COR-L47 (cell line): ENCODE measurements at places on chromosomes 7 and 10.

GRCh38 chr7:45031829-45032228 lies 31.8 kb downstream of the CCM2 start:
- peak; percentile 56 for DNase-seq

DNA sequence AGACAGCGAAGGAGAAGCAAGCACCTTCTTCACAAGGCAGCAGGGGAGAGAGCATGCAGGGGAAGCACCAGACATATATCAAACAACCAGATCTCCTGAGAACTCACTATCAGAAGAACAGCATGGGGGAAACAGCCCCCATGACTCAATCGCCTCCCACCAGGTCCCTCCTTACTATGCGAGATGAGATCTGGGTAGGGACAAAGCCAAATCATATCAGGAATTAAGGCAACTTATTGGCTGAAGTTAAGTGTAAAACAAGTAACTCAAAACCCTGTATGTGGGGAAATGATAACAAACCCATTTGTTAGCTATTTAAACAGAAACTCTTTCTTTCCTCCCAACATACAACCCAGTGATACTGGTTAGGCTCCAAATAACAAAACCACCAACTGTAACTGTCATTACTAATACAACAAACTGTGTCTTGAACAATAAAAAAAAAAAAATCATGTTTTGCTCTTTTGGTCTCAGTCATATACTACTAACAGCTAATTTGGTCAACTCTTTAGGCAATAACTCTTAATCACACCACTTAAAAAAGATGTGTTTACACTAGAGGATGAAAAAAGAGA lies 57.8 kb downstream of the MINDY3 start:
- DNase-seq: no peak

DNA sequence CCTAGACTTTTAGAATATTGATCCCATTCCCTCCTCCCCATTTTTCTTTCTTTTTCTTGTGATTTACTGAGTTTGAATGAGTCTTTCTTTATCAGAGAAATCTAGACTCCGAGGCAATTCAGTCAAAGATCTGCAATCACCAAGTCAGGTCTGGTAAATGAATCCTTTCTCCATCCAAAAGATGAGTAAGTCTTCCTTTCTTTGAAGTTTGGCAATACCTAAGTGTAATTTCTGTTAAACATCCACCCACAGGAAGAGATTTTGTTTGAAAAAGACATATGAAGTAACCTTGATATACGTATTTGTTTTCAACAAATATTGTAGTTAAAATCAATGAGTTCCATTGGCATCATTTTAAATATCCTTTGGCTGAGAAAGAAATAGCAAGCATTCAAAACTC lies 58.3 kb downstream of the SLC39A12 start:
- DNase-seq: no peak

DNA sequence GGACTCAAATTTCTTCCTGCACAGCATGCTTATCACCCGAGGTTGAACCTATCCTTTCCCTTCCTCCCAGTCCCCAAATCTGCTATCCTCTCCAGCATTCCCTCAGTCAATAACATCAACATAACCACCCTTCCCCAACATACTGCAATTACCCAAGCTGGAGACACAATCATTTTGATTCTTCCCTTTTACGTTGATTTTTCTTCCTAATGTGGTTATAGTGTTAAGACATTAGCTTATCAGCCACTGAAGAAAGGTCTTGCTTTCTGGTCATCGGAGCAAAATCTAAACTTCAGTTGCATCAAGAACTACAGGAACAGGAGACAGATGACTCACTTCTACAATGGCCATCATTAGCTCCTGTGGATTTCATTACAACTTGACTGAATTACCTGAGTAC lies 3.5 kb upstream of the HBP1 start:
- DNase-seq: no peak

DNA sequence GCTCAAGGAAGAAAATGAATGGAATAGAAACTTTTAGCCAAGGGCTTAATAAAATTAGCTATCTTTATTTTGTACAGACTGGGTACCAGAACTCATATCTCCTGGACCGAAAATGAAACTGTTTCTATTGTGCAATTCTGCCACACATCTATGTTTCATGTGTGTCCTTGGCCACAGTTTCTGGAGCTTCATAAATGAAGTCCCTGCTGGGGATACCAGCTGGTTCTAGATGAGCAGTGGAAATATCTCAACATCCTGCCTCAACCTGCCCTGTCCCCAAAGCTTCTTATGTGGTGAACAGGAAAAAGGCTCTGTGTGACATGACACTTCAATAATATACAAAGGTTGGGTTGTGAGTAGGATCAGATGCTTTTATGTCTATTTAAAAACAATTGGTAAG lies 310.1 kb upstream of the SORCS1 start:
- DNase-seq: no peak

- no peak for DNase-seq
These were observed 65.6 kb downstream of the PTPRZ1 start for GRCh38 chr7:121938429-121938996.

- no peak for DNase-seq
These were observed 57.6 kb downstream of the CNNM2 start for GRCh38 chr10:102975483-102976379.

- no peak for DNase-seq
These were observed 735.1 kb upstream of the SORCS1 start for GRCh38 chr10:107899502-107900062.

DNA sequence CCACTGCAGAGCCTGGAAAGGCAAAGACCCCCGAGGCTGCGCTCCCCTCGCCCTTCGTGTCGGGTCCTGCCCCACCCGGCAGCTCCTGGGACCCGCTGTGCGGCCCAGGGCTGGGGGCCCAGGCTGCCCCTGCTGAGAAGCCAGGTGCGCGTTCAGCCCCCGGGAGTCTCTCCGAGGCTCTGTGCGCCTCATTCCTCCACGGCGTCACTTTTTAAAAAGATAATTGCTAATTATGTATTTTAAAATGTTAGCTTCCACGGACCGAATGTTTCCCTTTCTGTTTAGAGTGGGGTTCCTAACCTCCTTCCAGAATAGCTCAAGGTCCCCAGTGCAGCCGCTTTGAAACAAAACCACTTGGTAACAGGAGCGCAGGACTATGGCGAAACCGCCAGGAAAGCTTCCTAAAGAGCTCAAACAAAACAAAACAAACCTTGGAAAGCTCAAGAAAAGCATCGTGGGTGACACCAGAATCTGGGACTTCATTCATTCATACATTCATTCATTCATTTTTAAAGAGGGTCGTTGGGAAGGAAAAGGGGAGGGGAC lies 45.6 kb downstream of the PDIA4 start:
- no peak for DNase-seq

DNA sequence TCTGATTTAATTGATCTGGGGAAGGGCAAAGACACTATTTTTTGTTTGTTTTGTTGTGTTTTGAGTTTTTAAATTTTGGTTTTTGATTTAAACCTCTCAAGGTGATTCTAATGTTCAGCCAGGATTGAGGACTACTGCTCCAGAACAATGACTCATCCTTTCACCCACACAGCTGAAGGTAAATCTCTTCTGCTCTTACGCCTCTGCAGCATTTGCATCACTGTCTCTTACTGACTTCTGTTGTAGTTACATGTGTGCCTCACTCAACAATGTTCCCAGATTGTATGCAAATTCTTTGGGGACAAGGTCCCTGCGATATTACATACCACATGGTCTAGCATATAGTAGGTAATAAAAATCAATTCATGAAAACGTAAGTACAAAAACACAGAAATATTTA lies 467.5 kb upstream of the LRRN3 start:
- DNase-seq: no peak

DNA sequence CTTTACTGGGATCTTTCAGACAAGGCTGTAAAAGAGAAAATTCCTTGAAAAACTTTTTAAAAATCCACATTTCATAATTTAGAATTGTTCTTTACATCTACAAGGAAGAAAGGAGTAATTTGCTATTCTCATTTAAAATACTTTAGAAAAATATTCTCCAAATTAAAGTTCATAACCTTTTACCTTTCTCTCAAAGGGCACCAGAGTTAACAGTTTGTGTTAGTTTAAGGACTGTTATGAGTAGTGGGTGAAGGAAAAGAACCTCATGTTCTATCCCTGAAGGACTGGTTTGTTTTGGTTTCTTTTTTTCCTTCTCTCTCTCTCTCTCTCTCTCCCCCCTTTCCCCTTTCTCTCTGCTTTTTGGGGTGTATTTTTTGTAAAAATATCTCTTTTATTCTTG lies 4.1 kb downstream of the AGMO start:
- no peak for DNase-seq

- DNase-seq: no peak
These were observed 341.5 kb downstream of the OTUD1 start for GRCh38 chr10:23780331-23780730.

GRCh38 chr7:130970696-130971095 lies 236.7 kb upstream of the KLF14 start:
- no peak for DNase-seq

GRCh38 chr7:35993113-35993512 lies 159.9 kb upstream of the EEPD1 start:
- DNase-seq: no peak

DNA sequence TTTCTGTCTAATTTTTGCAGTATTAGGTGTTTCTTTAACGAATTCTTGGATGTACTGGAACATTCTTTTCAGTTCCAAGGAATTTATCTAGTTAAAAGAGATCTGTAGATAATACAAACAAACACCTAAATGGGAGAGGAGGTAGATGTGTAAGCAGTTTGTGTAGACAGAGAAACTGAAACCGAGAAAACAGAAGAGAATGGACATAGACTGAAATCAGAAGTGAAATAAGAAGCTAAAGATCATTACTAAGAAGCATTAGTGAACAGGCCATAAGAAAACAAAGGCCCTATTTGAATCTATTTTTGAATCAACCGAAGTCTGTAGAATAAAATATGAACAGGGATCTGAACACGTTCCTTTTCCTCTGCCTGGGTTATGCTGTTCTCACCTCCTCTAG lies 26.5 kb upstream of the TMEM229A start:
- no peak for DNase-seq
